ENCODE measurements at places on chromosomes 13 and 19. TPM values are rescaled to one million over a fixed set of nuclear protein-coding genes. Genes with fewer than 3 reads are reported as not detected.

DNA sequence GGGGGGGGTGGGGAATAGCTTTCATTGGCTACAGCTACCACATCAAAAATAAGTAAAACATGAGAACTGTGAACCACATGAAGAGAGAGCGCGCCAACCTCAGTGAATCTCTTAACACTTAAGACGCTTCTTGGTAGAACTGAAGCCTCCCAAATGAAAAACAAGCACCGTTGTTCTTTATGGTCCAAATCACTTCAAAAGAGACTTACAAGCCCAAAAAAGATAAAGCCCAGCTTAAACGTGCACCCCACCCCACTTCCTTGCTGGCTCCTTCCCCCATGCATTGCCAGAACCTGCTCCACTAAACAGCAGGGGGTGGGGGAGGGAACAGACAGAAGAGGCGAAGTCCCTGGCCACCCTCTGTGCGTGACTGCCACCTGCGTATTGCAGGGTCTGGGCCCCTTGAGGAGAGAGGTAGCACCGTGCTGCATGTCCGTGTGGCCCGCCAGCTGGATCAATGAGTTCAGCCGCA is 479.1 kb downstream of the FOXO1 start:
- H3K4me3 ChIP-seq = no peak overlapping the region
- H3K4me1 ChIP-seq = no peaks in the 10 kb centered on the region
- no peak overlapping the region for H3K27ac ChIP-seq
- no peaks in the 10 kb centered on the region for H3K36me3 ChIP-seq
- no peaks in the 10 kb centered on the region for H3K27me3 ChIP-seq

GRCh38 chr19:31347828-31348392 is 1.3 kb downstream of the TSHZ3 start:
- H3K4me1 ChIP-seq = peaks cover 12% of the 10 kb centered on the region
- no peaks in the 10 kb centered on the region for H3K36me3 ChIP-seq
- peak overlapping the region; percentile 66 for H3K4me3 ChIP-seq
- no peak overlapping the region for H3K27ac ChIP-seq
- DNase-seq = no peak

DNA sequence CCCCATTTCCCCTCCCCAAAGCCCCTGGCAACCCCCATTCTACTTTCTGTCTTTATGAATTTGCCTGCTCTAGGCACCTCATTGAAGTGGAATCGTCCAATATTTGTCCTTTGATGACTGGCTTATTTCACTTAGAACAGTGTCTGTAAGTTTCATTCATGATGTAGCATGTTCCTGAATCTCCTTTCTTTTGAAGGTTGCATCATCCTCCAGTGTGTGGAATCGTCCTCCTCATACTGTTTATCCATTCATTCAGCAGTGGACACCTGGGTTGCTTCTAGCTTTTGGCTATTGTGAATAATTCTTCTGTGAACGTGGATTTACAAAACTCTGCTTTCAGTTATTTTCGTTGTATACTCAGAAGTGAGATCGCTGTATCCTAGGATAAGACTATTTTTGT is 161.2 kb upstream of the RNF113B start:
- H3K4me3 ChIP-seq = no peak overlapping the region
- no peaks in the 10 kb centered on the region for H3K27me3 ChIP-seq
- no peak overlapping the region for H3K27ac ChIP-seq

GRCh38 chr19:47445937-47446402 is 25.7 kb downstream of the SLC8A2 start:
- H3K4me3 ChIP-seq = no peak overlapping the region
- H3K27me3 ChIP-seq = peaks cover 8% of the 10 kb centered on the region
- no peak for DNase-seq
- no peaks in the 10 kb centered on the region for H3K36me3 ChIP-seq
- H3K27ac ChIP-seq = no peak overlapping the region
- H3K4me1 ChIP-seq = peaks cover 18% of the 10 kb centered on the region

- 0 out of 2 replicates have a peak overlapping the region, but pooled peaks have one; percentile 6 for H3K27ac ChIP-seq
- H3K27me3 ChIP-seq = no peaks in the 10 kb centered on the region
- H3K4me3 ChIP-seq = peak overlapping the region; percentile 38
Measured at GRCh38 chr13:100148422-100148821, 59.5 kb downstream of the PCCA start.

DNA sequence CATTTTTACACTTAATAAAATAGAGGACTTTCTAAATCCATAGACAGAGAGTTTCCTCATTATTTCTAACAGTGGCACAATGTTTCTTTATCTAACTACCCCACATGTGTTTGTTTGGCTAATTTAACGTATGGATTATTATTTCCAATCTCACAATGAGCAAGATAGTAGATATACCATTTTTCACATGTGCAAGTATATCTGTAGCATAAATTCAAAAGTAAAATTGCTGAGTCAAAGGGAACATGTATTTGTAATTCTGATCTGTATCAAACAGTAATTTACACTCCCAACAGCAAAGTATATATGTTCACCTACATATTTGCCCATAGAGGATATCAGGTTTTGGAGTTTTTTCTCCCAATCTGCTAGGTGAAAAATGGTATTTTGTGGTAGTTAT is 18.3 kb downstream of the MAST1 start:
- no peaks in the 10 kb centered on the region for H3K27me3 ChIP-seq
- H3K27ac ChIP-seq = no peak overlapping the region
- H3K36me3 ChIP-seq = peaks cover 14% of the 10 kb centered on the region
- no peaks in the 10 kb centered on the region for H3K4me1 ChIP-seq
- no peak for DNase-seq

KLF1 gene
- 0.59 TPM for total RNA-seq

NECTIN2 gene
- total RNA-seq = 184 TPM
